Fibroblast of pulmonary artery (primary cell): ENCODE measurements at places on chromosomes 2 and 18.

DNA sequence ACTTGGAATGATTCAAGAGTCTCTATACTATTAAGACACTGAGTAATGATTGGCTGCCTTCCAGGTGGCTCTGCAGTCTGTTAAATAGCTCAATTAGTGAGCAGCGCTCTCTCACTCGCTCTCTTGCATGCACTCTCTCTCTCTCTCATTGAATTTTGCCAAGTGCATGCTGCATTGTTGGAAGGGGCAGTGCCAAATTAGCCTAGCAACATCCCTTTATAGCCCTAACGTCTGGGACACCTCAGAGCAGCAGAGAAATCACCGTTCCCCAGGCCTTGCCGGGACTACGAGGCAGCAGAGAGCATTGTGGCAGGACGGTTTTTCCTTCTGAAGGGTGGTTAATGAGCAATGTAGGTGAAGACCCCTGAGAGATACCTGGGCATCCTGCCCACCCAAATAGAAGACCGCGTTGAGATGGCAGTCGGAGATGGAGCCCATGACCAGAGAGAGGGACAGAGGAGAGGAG is 447.6 kb upstream of the POU3F3 start:
- no peak for DNase-seq

GRCh38 chr18:79930020-79930642 is 21.3 kb downstream of the SLC66A2 start:
- DNase-seq, result no peak

GRCh38 chr18:35851286-35851970 is 121.1 kb upstream of the RMP24 start:
- no peak for DNase-seq

- no peak for DNase-seq
Measured at GRCh38 chr18:77161961-77162360, 29.4 kb upstream of the MBP start.

GRCh38 chr18:4040391-4041092 is 414.6 kb downstream of the DLGAP1 start:
- no peak for DNase-seq

DNA sequence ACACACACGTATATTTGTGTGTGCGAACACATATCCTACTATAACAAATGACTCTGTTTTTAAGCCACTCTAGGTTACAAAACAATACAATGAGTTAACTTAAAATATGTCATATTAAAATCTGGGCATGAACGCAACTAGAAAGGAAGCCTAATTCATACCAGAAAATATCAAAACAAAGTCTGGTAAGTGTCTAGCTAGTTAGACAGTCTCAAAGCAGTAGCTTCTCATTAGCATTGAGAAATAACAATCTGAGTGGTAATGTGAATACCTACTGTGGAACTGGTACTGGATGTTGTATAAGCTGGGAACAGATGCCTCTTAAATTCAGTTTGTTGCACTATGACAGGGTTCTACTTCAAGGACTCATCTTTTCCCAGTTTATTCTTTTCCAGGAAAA is 32.5 kb upstream of the WIPF1 start:
- no peak for DNase-seq

DNA sequence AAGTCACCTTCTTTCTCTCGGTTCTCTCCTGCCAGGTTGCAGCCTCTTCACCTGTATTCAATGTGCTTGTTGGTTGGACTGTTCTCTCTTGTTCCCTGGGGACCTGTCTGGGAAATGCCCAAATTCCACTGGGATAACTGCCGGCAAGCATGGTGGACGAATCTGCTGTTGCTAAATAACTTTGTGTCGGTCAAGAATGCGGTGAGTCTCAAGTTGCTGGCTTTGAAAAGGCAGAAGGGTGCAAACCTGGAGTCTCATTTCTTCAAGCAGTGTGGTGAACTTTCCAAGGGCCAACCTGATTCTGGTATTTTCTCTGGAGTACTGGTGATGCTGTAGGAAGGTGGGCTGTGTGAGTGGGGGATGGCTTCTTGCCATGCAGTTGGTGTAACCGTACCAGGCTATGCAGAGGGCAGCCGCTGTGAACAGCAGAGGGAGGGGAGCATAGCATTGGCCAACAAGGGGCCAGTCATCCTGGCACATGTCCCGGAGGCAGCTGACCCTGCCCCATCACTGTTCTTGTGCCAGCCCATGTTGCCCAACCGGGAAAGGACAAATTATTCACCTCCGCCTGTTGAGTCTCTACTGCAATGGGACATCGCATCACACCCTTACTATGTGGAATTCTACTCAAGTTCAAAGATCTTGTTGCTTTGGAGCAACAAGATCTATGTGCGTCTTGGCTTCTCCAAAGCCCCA is 88.1 kb upstream of the SEC11C start:
- peak; percentile 27 for DNase-seq

- DNase-seq, result peak; percentile 11
Measured at GRCh38 chr2:163419000-163419830, 316.6 kb downstream of the FIGN start.

GRCh38 chr2:230007931-230008707 is 60.6 kb downstream of the SLC16A14 start:
- peak; percentile 86 for DNase-seq

GRCh38 chr2:71548646-71549425 is 95.5 kb downstream of the DYSF start:
- DNase-seq, result peak; percentile 73

DNA sequence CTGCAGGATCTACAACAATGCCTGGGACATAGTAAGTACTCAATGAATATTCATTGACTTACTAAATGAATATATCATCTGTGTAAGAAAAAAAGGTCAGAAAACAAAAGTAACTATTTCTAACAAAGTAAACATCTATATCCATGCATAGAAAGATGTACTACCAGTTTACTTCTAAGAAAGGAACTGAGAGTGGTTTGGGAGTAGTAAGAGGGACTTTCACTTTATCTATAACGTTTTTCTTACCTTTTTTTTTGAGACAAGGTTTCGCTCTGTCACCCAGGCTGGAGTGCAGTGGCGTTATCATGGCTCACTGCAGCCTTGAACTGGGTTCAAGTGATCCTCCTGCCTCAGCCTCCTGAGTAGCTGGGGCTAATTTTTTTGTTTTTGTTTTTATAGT is 25.7 kb downstream of the DHX57 start:
- DNase-seq, result no peak

DNA sequence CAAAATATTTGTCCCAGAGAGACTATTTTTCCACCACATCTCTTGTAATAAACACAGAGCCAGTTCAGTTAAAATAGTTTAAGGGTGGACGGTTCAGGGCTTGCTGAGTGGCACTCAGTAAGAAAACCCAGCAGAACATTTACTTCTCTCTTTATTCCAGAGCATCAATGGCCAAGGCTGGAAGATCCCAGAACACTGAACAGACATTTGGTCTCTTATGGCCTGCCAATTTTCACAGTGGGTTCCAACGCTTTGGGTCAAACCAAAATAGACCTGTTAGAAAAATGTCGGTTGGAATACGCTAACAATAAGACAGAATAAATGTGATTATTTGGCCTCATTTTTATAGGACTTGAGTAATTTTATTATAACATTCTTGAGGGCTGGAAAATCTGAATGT is 580.3 kb upstream of the TMEFF2 start:
- no peak for DNase-seq

DNA sequence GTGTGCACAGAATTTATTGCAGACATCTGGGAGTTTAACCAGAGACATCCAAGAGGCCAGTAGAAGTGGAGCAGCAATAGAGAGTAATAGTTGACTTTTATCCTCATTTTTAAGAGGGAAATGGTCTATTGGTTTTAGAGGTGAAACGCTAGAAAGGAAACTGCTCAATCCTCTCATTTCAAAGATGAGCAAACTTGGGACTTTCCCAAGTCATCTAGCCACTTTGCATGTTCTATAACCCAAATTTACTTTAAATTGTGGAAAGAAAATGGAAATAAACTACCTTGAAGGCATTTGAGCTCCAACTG is 601.7 kb downstream of the ARHGAP15 start:
- no peak for DNase-seq

DNA sequence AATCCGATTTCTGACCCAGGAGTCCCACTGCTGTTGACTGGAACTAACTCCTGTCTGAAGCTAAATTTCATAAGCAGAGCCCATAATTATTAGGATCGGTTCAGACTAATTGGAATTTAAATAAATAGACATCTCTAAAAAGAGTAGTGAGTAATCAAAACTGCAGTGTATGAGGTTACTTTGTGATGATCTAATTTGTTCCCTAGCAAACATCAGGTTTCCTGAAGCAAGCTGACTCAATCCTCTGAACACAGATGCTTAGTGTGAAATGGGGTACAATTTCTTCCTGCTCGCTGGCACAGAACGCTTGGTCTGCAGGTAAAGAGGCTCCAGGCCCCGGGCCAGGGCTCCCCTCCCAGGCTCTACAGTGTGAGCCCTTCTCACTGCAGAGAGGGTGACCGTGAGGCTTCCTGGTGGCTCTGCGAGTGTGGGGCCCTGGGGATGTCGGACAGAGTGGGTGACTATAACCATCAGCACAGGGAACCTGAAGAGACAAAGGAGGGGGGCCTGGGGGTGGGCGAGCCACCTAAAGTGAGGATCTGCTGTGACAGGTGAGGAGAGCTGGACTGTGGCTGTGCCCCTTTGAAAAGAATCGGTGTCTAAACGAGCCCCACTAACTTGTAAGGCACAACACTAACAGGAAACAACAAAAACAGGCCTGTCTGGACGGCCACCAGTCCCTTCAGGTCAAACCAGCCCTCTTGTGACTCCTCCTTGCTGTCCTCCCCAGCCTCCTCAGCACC is 20.2 kb downstream of the CHST10 start:
- no peak for DNase-seq

DNA sequence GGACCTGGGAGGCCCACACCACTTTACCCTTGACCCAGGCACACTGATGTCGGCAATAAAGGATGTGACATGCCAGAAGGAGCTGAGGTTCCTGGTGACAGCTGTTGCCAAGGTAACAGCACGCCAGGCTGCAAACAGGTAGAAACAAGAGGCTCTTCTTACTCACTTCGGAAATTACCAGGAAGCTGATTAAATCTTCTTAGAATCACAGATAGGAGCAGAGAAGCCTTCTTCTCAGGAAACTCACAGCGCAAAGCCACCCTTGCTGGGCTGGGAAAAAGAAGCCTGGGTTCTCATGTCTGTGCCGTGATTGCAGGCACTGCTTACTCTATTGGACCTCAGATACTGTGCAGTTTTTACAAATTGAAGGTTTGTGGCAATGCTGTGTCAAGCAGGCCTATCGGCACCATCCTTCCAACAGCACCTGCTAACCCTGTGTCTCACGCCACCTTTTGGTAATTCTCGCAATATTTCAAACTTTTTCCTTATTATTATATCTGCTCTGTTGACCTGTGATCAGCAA is 61.0 kb upstream of the TAF1B start:
- no peak for DNase-seq

DNA sequence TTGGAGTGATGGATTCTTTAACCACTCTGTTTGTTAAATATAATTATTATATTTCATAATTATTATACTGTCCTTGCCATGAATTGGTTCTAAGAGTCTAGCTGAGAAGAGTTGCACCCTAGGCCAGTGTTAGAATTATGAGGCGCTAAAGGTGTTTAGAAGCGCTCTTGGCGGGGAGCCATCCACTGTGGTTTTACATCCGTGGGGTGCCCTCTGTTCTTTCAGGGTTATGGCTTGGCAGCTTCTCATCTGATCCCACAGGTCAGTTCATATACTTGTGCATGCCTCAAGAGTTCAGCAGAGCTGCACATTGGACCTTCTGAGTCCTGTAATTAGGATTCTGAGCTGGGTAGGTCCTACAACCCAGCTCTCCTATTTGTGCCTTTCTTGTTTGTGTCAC is 9.1 kb downstream of the ASAP2 start:
- no peak for DNase-seq

GRCh38 chr18:70036771-70037347 is 89.2 kb upstream of the CD226 start:
- no peak for DNase-seq

- DNase-seq, result no peak
Measured at GRCh38 chr2:233950078-233950825, 33.1 kb downstream of the TRPM8 start.

- no peak for DNase-seq
Measured at GRCh38 chr2:132871831-132872230, 201.8 kb upstream of the LYPD1 start.

- peak; percentile 71 for DNase-seq
Measured at GRCh38 chr2:55175254-55176093, 56.6 kb downstream of the CLHC1 start.

DNA sequence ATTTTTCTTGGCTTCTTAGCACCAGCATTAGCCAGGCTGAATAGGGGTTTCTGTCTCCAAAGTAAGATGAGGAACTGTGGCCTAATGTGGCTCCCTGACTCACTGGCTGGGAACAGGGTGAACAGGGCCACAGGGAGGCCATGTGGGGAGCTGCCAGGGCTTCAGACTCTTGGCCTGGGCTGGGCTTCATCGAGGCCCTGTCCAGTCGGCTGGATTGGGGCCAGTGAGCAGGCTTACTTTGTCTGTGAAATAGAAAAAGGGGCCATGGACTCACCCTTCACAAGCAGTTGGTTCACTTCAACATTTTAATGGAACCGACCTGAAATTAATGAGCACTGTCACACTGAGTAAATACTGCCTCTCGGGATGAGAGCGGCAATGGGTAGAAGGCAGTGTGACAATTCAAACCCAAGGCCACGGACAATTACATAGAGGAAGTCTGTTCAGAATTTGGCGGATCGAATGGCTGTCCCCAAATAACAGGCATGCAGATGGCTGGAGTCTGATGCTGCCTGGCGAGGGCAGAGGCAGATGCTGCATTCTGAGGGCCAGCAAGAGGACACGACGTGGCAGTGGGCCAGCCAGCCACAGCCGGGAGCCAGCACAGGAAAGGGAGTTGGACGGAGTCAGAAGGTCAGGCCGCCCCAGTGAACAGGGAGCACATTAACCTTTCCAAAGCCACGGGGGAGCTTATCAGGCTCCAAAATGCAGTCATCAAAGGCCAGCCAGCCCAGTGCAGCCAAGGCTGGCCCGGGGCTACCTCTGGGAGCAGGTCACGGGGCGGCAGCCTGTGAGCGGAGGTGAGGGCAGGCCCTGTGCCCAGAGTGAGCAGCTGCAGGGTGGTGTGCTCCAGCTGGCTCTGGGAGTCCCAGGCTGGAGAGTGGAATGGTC is 146.6 kb upstream of the REV1 start:
- DNase-seq, result peak; percentile 8

GRCh38 chr2:109180786-109181185 is 51.8 kb downstream of the SH3RF3 start:
- peak; percentile 53 for DNase-seq

GRCh38 chr2:11028407-11028916 is 116.7 kb downstream of the KCNF1 start:
- no peak for DNase-seq

- peak; percentile 68 for DNase-seq
Measured at GRCh38 chr2:151337643-151338042, 19.7 kb upstream of the TNFAIP6 start.

- DNase-seq, result no peak
Measured at GRCh38 chr2:156229724-156230362, 102.7 kb downstream of the NR4A2 start.
